ENCODE measurements at places on chromosomes 7 and 10.

- DNase-seq, result no peak
Observed at GRCh38 chr10:3217301-3217700, 44.7 kb upstream of the PITRM1 start.

GRCh38 chr10:117790179-117790578, 247.6 kb downstream of the EMX2 start:
- no peak for DNase-seq

DNA sequence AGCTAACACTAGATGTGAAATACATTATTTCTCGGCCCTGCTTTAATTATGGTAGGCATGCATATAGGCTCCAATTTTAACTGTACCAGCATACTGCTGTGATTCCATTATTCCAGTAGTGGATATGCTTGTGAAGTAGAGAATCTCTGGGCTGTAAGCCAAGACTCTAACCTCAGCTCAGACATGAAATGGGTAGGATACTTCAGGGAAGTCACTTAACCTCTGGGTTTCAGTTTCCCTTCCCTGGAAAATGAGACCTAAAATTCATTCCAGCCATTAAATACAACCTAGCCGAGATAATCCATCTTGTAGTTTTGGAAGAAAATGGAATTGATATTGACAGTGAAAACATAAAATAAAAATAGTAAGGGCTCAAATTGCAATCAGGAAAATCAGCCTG, 59.6 kb upstream of the TRIL start:
- no peak for DNase-seq

DNA sequence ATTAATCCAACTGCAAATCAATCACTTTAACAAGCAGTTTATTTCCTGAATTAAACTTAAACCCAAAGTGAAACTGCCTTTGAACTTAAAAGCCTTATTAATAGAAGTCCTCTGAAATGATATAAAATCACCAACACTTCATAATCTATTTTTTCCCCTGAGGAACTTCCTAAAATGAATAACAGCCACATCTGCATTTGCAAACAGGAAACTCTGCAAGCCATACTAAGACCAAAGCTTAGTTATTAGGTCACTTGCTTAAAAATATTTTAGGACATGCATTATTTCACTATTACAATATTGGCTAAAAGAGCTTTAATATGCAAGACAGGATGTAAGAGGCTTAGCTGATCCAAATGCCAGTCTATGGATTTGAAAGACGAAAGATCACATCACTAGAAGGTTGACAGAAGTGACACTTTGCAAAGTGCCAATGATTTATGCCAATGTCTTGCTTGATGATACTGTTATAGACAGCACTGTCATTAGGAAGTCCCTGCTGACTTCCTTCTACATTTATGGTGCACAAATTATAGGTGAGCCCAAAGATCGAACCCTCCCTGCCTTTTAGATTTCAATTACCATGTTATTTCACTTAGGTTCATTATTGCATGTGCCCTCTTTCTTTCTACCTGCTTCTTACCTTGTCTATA, 99.9 kb upstream of the SKAP2 start:
- DNase-seq, result no peak

DNA sequence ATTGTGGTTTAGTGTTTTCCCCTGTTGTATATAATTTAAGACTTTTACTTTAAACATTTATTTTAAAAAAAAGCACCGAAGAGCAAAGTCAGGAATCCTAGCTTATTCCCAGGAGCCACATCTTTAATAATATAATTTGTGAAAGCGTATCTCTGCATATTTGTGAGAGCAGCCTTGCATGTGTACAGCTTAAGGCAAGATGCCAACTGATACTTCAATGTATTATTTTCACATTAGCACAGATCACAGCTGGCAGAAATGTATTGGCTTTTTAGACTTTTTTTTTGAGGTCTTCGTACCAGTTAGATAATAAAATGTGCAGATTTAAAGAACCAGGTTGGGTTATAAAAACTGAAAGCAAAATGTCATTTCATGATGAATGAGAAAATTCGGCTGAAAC, 845.7 kb upstream of the POT1 start:
- DNase-seq, result no peak

DNA sequence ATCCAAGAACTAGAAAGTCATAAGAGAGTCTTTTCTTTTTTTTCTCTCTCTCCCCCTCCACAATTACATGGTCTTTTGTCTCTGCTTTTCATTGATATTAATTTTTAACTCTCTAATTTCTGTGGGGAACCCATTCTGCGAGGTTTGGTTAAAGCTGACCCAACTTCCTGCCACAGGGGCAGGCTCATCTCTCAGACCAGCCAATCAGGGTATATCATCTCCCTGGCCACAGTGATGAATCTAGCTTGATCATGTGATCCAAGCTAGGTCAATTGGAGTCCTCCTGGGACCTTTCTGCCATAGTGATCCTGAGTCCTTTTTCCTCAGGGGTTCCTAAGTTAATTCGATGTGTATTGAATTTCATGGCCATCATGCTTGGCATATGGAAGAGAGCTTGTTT, 38.0 kb upstream of the TRUB1 start:
- no peak for DNase-seq

DNA sequence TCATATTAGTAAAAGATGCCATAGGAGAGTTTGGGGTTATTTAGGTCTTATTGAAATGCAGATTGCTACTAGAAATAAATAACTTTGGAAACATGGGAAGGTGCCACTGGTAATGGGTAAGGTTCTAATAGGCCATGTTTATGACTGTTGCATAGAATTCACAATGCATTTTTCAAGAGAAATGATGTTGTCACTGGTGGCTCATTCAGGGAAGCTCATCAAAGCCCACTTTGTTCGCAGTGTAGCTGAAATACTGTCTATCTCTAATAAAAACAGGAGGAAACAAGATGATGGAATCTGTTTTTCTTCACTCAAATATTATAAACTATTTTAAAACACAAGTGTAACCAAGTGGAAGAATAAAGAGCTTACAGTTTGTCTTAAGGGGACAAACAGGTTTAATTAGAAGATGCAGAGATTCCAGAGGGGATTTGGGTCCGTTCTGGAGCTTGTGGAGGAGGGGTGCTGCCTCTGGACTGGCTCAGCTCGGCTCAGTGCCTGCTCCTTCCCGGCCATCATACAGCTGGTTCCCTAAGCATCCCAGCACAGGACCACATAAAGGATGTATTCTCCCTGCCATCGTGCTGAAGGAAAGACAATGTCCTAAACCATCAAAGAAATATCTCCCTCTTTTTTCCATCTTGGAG, 20.4 kb downstream of the OPALIN start:
- no peak for DNase-seq

- no peak for DNase-seq
Observed at GRCh38 chr10:17023386-17024298, 106.0 kb downstream of the CUBN start.

GRCh38 chr10:131874991-131875451, 25.8 kb upstream of the PPP2R2D start:
- peak; percentile 93 for DNase-seq

All from neural crest cell (in vitro differentiated cells).